ENCODE measurements at places on chromosomes 3 and 15. TPM values are rescaled to one million over a fixed set of nuclear protein-coding genes. Genes with fewer than 3 reads are reported as not detected.
A peak's percentile ranks its signal among the peaks of the same experiment; 100 is the strongest.

Gene DNAH12
- total RNA-seq = 0.02 TPM

DNA sequence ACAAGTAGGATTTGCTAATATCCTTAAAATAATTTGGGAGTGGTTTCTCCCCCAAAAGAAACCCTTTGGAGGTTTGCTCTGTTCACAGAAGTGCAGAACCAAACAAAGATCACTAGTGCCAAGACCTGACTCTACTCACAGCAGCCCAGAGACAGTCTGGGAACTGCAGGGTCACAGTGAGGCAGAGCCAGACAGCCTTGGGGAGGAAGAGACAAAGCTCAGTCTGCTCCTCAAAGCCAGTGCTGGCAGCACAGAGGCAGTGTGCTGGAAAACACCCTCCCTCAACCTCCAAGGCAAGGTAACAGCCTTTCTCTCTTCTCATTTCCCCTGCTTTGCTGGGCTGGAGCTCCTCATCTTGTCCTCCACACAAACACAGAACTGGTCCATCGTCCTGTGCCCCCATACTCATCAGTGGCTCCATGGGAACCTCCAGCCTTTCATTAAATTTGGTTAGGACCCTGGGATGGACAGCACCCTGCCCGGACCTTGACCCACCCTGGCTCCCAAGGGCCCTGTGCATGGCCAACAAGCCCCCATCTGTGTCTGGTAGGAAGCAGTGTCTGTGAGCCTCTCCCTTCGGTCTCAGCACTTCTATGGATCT is 12.6 kb downstream of the RAB6B start:
- no peaks in the 10 kb centered on the region for H3K27me3 ChIP-seq
- H3K4me3 ChIP-seq = no peak overlapping the region
- H3K4me1 ChIP-seq = no peaks in the 10 kb centered on the region
- peak; percentile 9 for DNase-seq

DNA sequence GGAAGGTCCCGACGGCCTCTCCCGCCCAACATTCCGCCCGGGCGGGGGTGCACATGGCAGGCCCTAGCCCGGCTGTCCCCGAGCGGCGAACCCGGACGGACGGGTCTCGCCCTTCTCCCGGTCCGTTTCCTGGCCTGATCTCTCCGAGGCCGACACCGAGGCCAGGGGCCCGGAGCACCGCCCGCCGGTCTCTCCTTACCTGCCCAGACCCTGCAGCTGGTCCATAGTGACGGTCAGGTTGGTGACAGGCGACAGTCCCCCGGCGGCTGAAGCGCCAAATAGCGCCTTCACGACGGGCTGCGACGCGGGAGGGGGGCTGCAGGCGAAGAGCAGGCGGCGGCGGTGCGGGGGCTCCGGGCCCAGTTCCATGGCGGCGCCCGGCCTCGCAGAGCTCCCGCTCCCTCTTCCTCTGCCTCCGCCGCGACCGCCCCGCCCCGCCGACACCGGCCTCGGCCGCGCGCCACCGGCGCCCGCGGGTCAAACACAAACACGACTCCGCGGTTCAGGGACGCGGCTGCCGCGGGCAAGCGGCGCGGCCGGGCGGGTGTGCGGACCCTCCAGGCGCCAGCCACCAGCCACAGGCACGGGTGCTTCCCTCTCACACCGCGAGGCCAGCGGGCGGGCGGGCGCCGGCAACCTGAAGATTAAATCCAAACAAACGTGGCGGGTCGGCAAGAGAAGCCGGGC is 495 bp downstream of the CDC25A start:
- no peaks in the 10 kb centered on the region for H3K4me1 ChIP-seq
- H3K36me3 ChIP-seq = no peaks in the 10 kb centered on the region
- H3K27me3 ChIP-seq = no peaks in the 10 kb centered on the region
- peak overlapping the region; percentile 37 for H3K27ac ChIP-seq
- peak; percentile 46 for DNase-seq

DNA sequence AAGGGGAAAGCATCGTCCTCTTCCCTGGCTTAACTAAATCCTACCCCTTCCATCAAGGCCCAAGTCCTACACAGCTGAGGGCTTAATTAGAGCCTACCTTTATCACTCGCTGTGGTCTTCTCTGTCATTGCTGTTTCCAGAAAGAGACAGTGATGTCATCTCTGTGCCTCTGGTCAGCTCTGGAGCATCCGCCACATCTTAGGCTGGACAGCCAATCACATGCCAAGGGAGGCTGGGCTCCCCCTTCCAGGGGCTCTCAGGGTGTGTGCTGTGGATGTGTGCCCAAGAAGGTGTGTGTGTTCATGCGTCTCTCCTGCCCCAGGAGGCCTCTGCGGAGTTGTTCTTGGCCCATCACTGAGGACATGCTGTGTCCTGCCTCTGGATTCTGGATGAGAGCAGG is 42.8 kb downstream of the CHST14 start:
- H3K4me3 ChIP-seq = no peak overlapping the region
- no peaks in the 10 kb centered on the region for H3K36me3 ChIP-seq
- H3K27ac ChIP-seq = no peak overlapping the region
- H3K27me3 ChIP-seq = no peaks in the 10 kb centered on the region
- H3K4me1 ChIP-seq = no peaks in the 10 kb centered on the region

DNA sequence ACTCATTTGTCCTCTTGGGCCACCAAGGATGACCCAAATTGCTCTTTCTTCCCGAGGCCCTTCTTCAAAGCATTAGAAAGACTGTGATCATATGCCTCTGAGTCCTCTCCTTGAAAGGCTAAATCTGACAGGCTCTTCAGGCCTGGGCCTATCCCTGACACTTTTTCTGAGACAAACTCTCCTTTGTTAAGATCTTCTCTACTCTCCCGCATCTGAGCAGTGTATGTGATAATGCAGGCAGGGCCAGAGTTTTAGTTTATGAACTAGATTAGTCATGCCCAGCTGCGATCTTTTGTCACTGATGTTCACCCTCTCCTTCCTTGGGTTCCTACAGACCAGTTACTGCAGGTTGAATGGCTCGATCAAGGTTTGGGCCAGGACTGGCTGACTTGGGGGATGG is 39.2 kb downstream of the MASP1 start:
- H3K4me3 ChIP-seq = no peak overlapping the region
- H3K4me1 ChIP-seq = no peaks in the 10 kb centered on the region
- no peaks in the 10 kb centered on the region for H3K36me3 ChIP-seq
- DNase-seq = no peak
- H3K27me3 ChIP-seq = no peaks in the 10 kb centered on the region

GRCh38 chr3:122014741-122015140 is 7.3 kb downstream of the ILDR1 start:
- H3K27ac ChIP-seq = no peak overlapping the region
- H3K4me3 ChIP-seq = no peak overlapping the region
- DNase-seq = no peak
- no peaks in the 10 kb centered on the region for H3K36me3 ChIP-seq

Gene PRR20G
- not detected for total RNA-seq

GRCh38 chr15:33243393-33243792 is 48.9 kb upstream of the FMN1 start:
- no peak for DNase-seq
- H3K36me3 ChIP-seq = no peaks in the 10 kb centered on the region
- no peak overlapping the region for H3K27ac ChIP-seq
- H3K27me3 ChIP-seq = no peaks in the 10 kb centered on the region
- H3K4me3 ChIP-seq = no peak overlapping the region

DNA sequence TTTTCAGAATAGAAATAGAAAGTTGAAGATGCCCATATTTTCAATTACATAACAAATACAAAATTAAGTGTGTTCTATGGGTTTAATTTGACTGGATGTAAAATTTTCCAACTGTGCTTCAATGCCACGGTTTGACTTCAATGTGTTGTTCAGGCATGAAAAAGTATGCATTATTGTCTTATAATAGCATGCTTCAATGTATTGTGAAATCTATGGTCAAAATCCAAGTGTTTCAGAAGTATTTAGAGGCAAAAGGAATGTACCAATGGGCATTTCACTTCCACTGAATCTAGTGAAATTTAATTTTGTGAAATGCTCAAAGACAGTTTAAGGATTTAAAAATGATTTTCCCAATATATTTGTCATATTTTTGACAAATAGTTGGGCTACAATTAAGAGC is 16.0 kb downstream of the NEK10 start:
- H3K4me3 ChIP-seq = no peak overlapping the region
- peaks cover 1% of the 10 kb centered on the region for H3K4me1 ChIP-seq
- H3K36me3 ChIP-seq = no peaks in the 10 kb centered on the region
- H3K27ac ChIP-seq = no peak overlapping the region

DNA sequence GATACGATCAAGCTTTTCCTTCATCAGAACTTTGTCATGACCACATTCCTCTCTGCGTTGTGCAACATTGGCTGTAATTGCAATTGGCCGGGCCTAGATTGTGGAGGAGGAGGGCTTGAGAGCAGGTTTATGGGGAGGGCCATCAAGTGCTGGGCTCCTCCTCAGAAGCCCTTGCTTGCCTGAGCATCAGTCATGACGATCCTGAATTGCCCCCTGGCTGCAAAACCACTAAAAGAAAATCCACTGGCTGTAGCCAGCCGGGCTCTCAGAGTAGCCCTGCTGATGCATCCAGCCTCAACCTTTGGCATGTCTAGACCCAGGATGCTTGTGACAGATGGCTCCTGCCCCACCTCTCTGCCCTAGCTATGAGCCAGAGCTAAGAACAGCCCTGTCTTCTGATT is 13.4 kb upstream of the TRH start:
- no peaks in the 10 kb centered on the region for H3K27me3 ChIP-seq
- H3K36me3 ChIP-seq = no peaks in the 10 kb centered on the region
- DNase-seq = no peak
- H3K27ac ChIP-seq = no peak overlapping the region
- no peak overlapping the region for H3K4me3 ChIP-seq

DNA sequence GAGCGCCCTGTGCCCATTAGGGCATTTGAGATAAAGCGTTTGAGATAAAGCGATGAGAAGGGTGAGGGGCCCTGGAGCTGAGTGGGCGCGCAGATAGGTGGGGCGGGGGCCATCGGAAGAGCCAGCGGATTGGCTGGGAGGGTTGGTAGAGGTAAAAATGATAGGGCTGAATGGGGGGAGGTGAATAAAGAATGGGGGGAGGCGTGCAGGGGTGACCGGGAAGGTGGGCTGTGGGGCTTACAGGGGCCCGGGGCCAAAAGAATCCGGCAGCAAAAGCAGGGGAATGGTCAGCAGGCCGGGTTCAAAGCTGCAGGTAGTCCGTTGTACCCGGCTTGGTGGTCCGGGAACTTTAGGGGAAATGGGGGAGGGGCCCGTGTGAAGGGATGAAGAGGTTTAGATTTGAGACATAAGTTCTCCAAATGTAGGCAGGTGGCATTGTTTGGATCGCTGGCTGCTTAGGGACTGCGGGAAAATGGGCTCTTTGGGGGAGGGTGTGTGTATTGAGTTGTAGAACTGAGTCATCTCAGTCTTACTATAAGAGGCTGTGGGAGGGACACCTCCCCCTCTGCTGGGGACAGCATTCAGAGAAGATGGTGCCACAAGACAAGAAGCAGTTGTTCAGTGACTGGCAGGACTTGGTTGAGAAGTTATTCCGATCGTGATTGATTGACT is 610 bp downstream of the ARID3B start:
- H3K27me3 ChIP-seq = no peaks in the 10 kb centered on the region
- peaks cover 21% of the 10 kb centered on the region for H3K4me1 ChIP-seq
- H3K4me3 ChIP-seq = peak overlapping the region; percentile 94
- DNase-seq = peak; percentile 52
- peak overlapping the region; percentile 75 for H3K27ac ChIP-seq
- no peaks in the 10 kb centered on the region for H3K36me3 ChIP-seq

Gene TBC1D23
- 35.6 TPM for total RNA-seq

- no peak overlapping the region for H3K27ac ChIP-seq
- no peaks in the 10 kb centered on the region for H3K36me3 ChIP-seq
- H3K4me1 ChIP-seq = no peaks in the 10 kb centered on the region
- no peak for DNase-seq
Measured at GRCh38 chr3:24764236-24764915, 269.7 kb upstream of the THRB start.

- no peak for DNase-seq
- no peaks in the 10 kb centered on the region for H3K27me3 ChIP-seq
- no peak overlapping the region for H3K4me3 ChIP-seq
- H3K36me3 ChIP-seq = no peaks in the 10 kb centered on the region
- H3K27ac ChIP-seq = no peak overlapping the region
Measured at GRCh38 chr3:72720566-72720965, 127.7 kb downstream of the SHQ1 start.

- H3K36me3 ChIP-seq = no peaks in the 10 kb centered on the region
- H3K27me3 ChIP-seq = no peaks in the 10 kb centered on the region
- peak; percentile 27 for DNase-seq
- H3K4me1 ChIP-seq = no peaks in the 10 kb centered on the region
- H3K27ac ChIP-seq = no peak overlapping the region
Measured at GRCh38 chr3:134677196-134677986, 26.6 kb upstream of the KY start.

- H3K36me3 ChIP-seq = no peaks in the 10 kb centered on the region
- H3K27ac ChIP-seq = no peak overlapping the region
- no peaks in the 10 kb centered on the region for H3K4me1 ChIP-seq
- no peak overlapping the region for H3K4me3 ChIP-seq
- no peak for DNase-seq
Measured at GRCh38 chr3:23832523-23832922, 26.8 kb downstream of the UBE2E1 start.

Gene GMPS
- total RNA-seq = 40.9 TPM

DNA sequence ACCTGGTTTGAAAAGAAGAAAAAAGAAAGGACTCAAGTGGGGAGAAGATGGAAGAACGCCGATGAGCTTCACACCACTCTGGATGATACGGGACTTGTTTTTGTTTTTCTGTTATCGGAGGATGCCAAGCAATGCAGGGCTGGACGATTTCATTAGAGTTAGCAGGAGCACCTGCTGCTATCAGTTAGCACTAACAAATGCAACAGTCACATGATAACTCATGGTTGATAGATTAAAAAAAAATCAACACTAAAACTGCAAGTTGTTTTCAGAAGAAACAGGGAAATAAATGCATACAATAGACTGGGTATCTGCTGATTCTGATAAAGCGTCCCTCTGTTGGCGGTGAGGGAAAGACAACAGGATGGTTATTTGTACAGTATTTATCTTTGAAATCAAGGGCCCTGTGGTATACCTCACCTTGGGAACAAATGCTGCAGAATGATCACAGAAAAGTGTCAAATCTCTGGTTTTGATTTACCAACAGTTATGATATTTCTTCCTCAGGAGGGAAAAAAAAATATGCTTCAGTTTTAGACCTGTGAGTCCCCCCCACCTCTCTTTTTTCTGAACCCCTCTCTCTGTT is 575.1 kb downstream of the FOXP1 start:
- H3K27me3 ChIP-seq = no peaks in the 10 kb centered on the region
- H3K4me1 ChIP-seq = no peaks in the 10 kb centered on the region
- H3K27ac ChIP-seq = peak overlapping the region; percentile 30
- H3K36me3 ChIP-seq = no peaks in the 10 kb centered on the region

DNA sequence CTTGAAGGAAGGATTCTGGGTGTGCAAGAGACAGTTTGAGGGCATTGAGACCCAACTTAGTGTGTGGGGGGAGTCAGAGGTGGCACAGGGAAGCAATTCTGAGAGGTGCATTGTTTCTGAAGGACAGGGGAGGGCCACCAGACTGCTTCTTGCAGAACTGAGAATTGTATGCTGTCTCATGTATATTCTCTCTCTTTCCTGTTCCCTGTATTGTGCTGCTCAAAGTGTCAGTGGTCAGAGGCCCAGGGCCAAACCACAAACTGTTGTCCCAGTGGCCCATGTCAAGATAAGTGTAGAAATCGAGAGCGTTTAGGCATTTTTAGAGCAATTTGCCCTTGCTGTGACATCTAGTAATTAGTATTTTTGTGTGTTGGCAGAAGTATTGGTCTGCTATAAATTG is 567.1 kb downstream of the EDEM1 start:
- no peak for DNase-seq
- H3K4me3 ChIP-seq = no peak overlapping the region
- H3K4me1 ChIP-seq = no peaks in the 10 kb centered on the region
- H3K36me3 ChIP-seq = no peaks in the 10 kb centered on the region
- no peak overlapping the region for H3K27ac ChIP-seq

Measured in colonic mucosa (tissue), 4 donors.